ENCODE measurements at places on chromosomes 6 and 20.

GRCh38 chr6:29941016-29941415 is 1.3 kb upstream of the HLA-A start:
- DNase-seq: no peak

GRCh38 chr20:7516621-7517111 is 423.6 kb downstream of the HAO1 start:
- no peak for DNase-seq

GRCh38 chr20:63492982-63493381 is 5.9 kb downstream of the EEF1A2 start:
- DNase-seq: no peak

GRCh38 chr6:127302728-127303660 is 36.3 kb downstream of the RNF146 start:
- DNase-seq: no peak

GRCh38 chr6:43795421-43795820 is 25.4 kb downstream of the VEGFA start:
- no peak for DNase-seq

DNA sequence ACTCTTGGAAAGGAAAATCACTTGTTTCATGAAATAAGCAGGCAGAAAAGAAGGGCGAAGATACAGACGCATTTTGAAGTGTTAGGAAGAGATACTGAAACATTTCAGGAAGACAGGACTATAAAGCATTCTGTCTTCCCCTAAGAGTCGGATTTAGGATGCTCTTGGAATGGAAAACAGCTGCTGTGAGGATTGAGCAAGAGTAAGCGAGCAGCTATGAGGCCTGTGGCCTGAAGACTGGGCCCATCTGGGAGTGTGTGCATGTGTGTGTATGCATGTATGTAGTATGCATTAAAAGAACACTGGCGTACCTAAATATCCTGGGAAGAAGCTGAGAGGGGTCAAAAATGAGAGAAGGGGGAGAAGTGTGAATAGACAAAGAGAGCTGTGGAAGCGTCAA is 83.6 kb downstream of the SIM1 start:
- no peak for DNase-seq

GRCh38 chr6:38273325-38273724 is 366.4 kb downstream of the BTBD9 start:
- DNase-seq: no peak

- no peak for DNase-seq
Measured at GRCh38 chr6:117829594-117830319, 77.3 kb upstream of the SLC35F1 start.

DNA sequence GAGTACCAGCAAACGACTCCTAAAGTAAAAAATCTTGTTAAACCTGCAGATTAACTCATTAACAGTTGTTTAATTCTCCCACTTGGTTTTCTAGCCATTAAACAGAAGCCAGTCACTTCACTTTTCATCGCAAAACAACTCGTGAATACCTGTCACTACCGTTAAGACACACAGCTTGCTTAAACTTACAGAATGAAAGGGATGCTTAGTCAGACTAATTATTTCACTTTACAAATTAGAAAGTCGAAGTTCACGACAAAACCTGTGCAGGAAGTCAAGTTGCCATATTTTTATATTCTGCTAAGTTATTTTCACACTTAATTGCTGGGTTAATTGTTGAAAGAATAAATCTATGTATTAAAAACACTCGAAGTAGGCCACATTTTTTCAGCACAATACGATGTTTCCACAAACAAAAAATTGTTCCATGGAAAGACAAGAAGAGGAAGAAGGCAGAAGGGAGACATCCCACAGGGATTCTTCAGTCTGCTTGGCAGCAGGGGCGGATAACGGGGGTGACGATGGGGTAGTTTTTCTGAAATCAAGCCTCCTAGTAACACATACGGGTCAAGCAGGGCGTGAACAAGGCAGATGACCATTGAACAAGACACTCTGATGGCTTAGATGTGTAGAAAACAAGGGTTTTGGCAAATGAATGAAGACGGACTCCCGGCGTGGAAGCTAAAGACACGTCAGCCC is 933 bp downstream of the SSR1 start:
- no peak for DNase-seq

DNA sequence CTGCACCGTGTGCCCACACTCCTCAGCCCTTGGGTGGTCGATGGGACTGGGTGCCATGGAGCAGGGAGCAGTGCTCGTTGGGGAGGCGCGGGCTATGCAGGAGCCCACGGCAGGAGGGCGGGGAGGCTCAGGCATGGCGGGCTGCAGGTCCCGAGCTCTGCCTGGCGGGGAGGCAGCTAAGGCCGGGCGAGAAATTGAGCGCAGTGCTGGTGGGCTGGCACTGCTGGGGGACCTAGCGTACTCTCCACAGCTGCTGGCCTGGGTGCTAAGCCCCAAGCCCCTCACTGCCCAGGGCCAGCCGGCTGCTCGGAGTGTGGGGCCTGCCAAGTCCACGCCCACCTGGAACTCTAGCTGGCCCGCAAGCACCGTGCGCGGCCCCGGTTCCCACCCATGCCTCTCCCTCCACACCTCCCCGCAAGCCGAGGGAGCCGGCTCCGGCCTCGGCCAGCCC is 55.9 kb upstream of the ECI2 start:
- DNase-seq: no peak

DNA sequence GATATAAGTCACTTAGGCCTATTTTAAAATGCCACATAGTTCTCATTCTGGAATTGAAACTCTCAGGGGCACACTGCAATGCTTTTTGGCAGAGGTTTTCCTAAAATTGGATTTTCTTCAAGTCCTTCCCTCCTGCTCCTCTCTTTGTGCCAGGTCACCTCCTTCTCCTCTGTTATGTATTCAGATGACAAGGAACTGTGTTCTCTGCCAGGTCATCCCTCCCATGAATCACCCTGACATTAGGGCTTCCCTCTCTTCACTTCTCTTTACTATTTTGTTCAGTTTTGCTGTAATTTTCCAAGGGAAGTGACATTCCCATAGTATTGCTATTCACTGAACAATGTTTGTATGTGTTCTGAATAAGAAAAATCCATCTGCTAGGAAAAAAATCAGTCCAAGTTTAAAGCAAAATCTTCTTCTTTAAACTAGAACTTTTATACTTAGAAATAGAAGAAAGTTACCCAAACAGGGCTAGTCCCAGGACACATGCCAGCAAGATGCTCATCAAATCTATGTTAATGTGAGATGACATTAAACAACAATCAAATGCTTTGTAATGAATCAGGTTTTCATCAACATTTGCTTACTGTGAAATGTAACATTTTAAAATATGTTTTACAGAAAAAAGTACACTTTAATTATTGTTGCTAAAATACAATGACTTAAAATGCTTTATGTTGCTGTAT is 461.1 kb downstream of the MMUT start:
- no peak for DNase-seq

- no peak for DNase-seq
Measured at GRCh38 chr6:2734488-2735166, 16.1 kb downstream of the MYLK4 start.

DNA sequence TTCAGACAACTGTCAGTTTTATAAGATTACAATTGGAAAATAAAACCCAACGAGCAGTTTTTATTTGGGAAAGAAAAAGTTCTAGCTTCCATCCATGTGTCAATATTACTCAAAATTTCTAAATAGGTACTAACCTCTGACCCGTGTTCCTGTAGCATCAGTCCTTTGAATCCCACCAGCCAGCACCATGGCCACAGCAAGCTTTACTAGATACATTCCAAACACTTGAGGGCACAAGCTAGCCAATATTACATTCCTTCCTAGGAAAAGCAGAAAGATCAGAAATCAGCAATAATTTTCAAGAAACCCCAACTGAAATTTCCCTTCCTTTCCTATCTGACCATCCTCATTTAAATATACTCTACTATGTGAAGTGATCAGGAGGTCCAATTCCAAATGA is 19.2 kb downstream of the ASF1A start:
- no peak for DNase-seq

DNA sequence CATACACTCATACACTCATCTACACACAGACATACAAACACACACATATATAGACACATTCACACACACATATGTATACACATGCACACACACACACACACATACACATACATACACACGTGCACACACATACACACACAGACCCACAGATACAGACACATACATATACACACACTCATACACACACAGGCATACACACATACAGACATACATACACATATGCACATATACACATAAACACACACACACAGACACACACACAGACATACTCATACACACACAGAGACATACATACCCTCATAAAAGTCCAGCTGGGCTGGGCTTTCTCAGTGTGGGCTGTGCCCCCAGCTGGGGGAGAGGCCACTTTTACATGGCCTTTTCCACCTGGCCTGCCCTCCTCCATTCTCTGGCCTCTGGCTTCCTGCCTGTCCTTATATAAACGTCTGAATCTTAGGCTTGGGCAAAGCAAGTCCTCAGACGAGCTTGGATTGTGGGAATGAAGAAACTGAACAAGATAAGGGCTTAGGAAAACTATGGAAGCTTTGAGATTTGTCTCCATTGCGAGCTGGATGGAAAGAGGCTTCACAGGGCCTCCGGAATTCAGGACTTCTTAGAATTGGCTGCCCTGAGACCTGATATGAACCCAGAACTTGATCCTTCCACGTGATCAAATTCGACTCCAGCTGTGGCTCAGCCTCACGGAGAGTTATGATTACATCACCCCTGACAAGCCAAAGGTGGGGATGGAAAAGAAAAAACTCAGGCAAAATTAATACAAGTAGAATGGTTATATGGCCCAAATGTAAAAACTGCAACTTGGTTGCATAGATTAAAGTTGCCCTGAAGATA is 22.5 kb upstream of the CST3 start:
- DNase-seq: no peak

DNA sequence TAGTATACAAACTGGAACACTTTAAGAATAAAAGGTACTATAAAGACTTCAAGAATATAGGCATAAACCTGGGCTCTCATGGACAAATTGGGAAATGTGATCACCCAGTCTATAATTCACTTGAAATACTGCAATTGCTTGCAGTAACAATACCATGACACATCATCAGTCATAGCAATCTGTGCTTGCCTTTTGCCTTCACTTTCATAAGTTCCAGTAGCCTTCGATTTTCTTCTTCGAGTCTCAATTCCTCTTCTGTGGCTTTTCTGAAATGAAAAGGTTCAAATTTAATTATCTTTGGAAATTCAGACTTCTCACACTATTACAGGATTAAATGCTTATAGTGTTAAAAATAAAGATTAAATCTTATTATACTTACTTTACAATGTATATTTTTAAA is 96.3 kb upstream of the ZBTB24 start:
- DNase-seq: no peak

DNA sequence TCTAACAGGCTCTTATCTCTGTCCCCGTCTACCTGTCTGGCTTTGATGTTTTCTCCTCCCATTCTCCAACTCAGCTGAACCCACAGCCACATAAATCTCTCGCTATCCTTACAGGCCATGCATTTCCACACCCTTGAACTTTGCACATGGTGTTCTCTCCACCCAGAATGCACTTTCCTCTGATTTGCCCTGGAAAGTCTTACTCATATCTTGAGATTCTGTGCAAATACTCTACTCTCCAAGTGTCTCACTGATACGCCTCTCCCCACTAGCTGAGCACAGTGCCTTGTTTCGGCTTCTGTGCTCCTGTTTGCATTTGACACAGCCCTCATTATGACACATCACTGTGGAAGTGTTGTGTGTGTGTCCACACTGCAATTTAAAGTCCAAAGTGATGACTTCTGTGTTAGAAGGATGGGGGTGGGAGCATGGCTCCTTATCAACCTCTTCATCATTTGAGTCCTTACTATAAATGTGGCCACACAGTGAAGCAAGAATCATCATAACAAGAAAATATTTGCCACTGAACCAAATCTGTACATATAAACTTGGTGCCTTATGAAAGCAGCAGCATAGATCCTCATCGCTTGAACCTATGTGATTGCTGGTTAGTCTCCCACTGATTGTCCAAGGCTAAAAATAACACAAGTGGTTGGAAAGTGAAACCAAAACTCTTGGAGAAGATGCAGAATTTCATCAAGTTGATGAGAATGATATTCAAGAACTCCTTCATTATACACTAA is 5.5 kb upstream of the PRELID3B start:
- DNase-seq: no peak

DNA sequence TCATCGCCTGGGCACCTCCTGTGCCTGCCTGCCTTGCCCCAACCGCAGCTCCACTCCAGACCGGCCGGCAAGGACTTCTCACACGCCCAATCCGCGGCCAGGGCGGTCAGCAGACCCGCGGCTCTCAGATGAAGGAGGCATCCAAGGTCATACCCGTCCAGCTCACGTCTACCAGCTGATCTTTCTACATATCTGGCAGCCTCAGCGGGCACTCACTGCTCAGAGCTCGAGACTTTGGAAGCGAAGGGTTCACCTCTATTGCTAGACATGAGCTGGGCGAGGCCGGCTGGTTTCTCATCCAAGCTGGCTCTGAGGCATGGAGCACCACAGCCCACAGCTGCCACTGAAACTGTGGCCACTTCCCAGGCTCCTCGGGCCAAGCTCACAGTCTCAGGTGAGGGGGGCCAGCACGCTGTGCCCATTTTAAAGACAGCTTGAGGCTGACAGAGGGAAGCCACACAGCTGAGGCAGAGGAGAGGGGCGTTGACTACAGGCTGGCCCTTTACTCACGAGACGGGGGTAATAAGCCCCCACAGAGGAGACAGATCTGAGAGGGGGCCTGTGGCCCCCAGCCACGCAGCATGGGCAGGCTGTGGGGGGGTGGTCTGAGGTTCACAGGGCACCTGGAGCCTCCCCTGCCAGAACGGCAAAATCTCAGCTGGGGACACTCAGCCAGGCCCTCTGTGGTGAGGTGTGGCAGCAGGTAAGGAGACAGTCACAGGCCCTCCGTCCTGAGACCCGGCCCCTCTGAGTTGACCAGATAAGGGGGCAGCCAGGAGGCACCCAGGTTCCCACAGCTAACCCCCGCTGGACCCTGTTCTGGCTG is 2.0 kb downstream of the LAMA5 start:
- DNase-seq: no peak

DNA sequence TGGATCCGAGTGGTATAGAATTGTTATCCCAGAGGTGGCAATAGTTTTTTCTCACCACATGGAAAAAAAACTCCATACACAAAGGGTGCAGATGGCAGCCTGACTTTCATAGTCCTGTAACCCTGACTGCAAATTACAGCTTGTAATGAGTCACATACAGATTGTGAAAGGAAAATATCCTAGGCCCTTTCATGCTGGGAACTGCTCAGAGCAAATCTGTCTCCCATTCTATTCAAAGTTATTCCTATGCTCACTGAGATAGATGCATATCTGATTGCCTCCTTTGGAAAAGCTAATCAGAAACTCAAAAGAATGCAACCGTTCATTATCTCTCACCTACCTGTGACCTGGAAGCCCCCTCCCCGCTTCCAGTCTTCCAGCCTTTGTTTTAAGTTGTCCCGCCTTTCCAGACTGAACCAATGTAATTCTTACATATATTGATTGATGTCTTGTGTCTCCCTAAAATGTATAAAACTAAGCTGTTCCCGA is 108.7 kb upstream of the MAP3K4 start:
- no peak for DNase-seq
